ENCODE measurements at places on chromosomes 5 and 9.

GRCh38 chr9:15246243-15246642 lies 60.8 kb downstream of the TTC39B start:
- DNase-seq: no peak

DNA sequence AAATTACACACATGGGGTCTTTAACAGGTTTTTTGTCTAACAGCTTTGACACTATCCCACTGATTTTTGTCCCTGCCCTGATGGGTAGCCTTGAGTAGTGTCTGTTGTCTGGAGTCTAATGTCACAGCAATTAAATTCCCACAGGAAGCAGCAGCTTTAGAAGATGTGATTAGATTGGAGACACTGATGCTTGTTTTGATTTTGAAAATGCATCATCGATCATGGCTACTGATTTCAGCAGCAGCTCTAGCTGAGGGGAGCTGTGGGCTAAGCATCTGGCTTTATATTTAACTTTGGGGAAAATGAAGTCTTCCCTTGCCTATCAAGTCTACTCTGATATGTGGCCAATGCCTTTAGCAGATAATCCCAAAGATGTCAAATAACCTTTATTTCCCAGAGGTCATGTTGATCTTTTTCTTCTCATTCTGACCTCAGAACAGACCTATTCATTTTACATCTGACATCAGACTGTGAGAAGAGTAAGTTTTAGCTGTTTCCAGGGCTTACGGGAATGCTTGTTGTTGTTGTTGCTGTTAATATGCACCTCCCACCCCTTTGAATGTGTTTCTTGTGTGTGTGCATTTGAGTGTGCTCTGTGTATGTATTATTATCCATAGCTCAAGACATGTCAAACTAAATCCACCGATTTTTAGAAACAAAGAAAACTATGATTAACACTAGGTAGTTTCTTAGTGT lies 704.9 kb upstream of the NUDT12 start:
- DNase-seq: no peak

GRCh38 chr5:112708103-112708622 lies 29.5 kb upstream of the APC start:
- no peak for DNase-seq

- DNase-seq: no peak
These were observed 142.5 kb upstream of the RETREG1 start for GRCh38 chr5:16759147-16759773.

DNA sequence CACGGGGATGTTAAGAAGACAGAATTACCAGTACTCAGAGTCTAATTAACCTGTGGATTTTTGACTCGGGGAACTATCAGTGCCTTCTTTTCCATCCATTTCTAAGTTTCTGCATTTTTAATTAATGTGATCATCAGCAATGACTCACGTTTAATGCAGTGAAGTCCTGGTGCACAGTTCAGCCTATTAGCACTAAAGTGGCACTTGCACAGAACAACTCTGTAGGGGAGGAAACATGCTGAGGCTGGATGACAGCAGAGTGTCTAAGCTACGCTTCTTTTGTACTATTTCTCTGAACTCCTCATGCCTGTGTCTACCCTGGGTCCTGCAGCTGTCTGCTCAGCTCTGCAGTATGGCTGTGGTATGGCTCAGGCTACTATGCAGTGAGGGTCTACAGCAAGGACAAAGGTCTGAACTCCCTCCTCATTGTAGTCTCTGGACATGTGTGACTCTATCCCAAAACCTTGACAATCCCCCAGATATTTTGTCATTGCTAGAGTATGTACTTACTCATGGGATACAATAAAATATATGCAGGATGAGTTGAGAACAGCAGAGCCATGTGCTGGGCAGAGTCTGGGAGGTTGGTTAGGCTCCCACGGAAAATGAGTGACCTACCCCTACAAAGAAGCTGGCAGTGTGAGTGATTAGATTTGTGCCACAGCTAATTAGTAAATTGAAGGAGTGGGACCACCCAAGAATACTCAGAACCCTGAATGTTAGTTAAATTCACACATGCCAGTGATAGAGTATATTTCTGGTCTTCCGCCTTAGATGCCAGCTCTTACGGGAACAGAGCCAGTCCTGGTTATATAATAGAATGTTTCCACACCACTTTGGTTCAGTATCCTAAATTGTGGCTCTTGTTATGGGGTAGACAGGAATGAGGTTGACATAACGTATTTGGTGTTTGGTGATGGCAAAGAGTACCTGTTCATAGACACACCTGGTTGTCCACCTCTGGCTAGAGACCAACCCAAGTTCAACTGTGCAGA lies 148.0 kb downstream of the GHR start:
- no peak for DNase-seq

GRCh38 chr5:136104306-136104965 lies 28.2 kb upstream of the SMAD5 start:
- no peak for DNase-seq

DNA sequence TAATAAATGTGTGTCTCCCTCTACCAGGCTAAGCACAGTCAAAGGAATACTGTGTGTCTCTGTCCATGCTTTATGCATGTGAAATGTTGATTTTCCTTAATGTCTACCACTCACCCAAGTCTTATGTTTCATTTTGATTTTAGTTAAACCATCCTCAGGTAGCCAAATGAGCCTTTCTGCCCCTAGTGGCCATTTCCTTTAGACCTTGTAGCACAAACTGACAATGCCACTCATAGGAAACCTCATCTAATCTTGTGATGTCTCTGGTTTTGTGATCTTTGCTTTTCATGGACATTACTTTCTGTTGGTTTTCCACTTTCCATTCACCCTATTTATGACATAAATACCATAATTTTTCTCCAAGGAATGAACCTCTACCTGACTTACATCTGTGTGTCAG lies 820.8 kb downstream of the MAT2B start:
- DNase-seq: no peak

- DNase-seq: no peak
These were observed 8.6 kb upstream of the GLE1 start for GRCh38 chr9:128495804-128496417.

DNA sequence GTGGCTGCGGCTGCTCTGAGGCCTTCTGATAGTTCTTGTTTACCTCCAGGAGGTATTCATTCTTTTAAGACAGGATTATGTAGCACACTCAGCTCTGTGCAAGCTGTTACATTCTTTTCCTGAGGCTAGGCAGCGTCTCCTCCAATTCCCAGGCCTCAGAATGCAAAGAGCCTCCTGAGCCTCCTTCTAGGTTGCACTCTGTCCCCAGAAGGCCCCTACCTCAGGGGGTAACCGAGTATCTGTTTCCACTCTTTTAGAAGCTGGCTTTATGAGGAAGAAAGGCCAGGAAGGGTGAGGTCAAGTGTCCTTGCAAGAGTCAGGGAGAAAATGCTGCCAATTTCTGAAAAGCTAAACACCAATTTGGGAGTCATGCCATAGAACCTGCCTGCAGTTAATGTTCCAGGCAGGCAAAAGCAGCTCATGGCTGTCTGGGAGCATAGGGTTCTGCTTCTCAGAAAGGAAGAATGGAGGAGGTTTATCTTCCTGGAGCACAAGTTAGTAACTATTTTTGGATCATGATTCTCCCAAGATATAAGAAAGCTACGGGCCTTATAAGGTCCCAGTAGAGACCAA lies 178.9 kb downstream of the SEMA6A start:
- DNase-seq: no peak

GRCh38 chr5:174239718-174240117 lies 194.2 kb downstream of the NSG2 start:
- no peak for DNase-seq

DNA sequence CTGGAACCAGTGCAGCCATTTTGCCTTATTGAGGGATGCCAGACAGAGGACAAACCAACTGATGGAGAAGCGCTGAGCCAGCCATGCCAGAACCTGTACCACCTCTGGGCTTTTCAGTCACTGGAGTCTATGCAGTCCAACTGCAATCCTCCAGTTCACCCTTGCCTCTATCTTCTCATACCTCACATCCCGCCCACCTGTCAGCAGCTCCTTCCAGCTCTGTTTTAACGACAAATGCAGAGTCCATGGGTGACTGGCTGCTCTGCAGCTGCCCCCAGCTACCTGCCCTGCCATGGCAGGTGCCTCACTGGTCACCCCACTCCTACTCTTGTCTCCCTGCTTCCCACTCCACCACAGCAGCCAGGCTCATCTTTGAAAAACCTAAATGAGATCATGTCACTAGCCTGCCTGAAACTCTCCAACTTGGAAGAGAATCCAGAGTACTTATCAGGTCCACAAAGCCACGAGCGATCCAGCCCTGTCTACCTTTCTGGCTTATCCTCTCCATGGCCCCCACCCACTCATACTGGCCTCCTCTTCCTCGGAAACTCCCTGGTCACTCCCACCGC lies 14.0 kb upstream of the ACSL6 start:
- no peak for DNase-seq

DNA sequence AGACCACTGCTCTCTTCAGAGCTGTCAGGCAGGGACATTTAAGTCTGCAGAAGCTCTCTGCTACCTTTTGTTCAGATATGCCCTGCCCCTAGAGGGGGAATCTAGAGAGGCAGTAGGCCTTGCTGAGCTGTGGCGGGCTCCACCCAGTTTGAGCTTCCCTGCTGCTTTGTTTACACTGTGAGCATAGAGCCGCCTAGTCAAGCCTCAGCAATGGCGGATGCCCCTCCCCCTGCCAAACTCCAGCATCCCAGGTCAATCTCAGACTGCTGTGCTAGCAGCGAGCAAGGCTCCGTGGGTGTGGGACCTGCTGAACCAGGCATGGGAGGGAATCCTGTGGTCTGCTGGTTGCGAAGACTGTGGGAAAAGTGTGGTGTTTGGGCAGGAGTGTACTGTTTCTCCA lies 59.9 kb downstream of the CAVIN4 start:
- DNase-seq: no peak

- no peak for DNase-seq
These were observed 964.7 kb upstream of the PTPRD start for GRCh38 chr9:11577522-11577921.

- DNase-seq: no peak
These were observed 5.2 kb downstream of the ANKDD1B start for GRCh38 chr5:75616371-75616881.

DNA sequence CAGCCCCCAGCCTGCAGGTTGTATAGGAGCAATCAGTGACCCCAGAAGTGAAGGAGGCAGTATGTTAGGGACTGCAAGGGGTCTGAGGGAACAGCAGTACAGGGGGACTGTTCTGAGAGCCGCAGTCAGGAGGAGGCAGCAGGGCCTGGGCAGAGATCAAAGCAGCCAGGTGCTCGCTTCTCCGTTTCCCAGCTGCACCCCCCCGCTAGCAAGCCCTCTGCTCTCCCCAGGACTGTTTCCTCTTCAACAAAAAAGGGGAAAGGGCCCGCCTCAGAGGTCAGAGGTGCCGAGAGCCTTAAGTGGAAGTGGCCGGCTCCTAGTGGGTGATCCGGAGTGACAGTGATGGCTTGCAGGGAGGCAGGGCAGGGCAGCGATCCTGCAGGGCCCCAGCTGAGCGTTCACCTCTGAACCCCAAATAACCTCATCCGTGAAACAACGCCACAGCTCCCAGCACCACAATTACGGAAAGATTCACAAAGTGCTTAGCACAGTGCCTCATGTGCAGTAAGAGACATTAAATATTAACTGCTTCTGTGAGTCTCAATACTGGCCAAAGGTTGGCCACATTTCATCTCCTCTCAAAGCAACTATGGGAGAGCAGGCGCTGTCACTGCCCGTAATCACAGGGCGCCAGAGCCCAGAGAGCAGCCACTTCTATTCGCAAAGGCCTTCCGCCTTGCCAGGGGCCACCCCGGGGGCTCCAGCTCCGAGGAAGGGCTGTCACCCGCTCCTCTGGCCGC lies 8.0 kb downstream of the CLPTM1L start:
- no peak for DNase-seq

GRCh38 chr5:175214152-175214551 lies 229.8 kb downstream of the DRD1 start:
- DNase-seq: no peak

- DNase-seq: no peak
These were observed 36.3 kb upstream of the GFPT2 start for GRCh38 chr5:180389252-180390101.
